ENCODE measurements at places on chromosomes 1 and 21.

GRCh38 chr1:1337793-1338147, 6.7 kb downstream of the TAS1R3 start:
- no peak for DNase-seq

DNA sequence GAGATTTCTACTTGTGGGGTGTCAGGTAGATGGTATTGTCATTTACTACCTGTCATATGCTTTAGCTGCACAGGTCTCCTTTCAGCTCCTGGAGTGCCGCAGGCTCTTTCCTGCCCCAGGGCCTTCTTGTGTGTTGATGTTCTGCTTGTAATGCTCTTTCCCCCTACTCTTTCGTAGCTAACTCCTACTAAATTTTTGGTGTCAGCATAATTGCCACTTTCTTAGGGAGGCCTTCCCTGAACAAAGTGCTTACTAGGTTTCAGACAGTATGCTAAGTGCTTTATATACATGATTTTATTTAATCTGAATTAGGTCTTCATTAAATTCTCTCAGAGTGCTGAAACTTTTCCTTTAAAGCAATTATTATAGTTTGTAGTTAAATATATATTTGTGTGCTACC, 4.8 kb upstream of the THEM4 start:
- no peak for DNase-seq

DNA sequence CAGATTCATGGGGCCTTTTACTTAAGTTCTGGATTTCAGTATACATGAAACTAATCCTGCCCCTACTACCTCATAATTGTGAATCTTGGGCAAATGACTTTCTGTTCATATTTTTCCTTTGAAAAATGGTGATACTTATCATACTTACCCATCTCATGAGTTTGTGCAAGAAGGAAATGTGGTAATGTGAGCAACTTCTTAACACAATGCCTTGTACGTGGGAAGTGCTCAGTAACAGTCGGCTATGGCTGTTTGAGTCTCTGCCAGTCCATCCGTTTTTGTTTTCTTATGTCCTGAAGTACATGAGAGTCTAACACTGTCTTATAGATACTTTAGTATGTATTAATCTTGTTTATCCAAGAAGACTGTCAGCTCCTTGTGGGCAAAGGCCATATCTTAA, 86.5 kb downstream of the PATJ start:
- DNase-seq: no peak

GRCh38 chr1:44246806-44247205, 33.5 kb downstream of the DMAP1 start:
- no peak for DNase-seq

DNA sequence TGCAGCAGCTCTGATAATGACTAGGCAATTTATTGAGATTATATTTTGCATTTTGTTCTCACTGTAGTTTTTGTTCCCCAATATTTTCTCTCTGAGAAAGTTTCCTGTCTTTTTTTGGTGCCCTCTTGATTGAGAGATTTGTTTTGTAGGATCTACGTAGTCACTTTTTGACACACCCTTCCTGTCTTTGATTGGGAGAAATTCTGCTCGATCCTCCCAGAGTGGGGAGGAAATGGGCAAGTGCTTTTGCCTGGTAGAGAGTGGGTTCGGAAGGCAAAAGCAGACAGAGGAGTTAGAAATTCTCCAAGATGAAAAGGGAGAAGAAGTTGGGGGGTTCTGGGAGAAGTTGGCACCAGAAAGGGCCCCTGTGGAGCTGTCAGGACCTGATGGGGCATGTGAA, 42.1 kb upstream of the SYT6 start:
- no peak for DNase-seq

- no peak for DNase-seq
These were observed 89.9 kb upstream of the JAK1 start for GRCh38 chr1:65056234-65056633.

GRCh38 chr1:212920896-212921295, 29.4 kb upstream of the VASH2 start:
- no peak for DNase-seq

DNA sequence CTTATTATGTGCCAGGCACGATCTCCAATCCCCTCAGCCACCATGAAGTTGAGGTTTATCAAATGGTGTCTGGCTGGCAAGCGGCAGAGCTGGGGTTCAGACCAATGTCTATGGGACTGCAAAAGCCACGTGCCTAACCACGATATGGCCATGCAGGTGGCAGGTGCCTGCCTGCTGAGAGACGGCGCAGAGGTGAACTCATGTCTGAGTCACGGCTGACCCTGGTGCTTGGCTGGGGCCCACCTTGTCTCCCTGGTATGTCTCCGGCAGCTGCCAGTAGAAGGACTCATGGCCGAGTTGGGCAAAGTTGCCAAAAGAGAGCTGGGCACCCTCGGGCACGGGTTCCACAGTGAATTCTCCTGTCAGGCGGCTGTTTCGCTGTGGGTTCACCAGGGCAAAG, 59.9 kb downstream of the LDLRAD2 start:
- DNase-seq: no peak

DNA sequence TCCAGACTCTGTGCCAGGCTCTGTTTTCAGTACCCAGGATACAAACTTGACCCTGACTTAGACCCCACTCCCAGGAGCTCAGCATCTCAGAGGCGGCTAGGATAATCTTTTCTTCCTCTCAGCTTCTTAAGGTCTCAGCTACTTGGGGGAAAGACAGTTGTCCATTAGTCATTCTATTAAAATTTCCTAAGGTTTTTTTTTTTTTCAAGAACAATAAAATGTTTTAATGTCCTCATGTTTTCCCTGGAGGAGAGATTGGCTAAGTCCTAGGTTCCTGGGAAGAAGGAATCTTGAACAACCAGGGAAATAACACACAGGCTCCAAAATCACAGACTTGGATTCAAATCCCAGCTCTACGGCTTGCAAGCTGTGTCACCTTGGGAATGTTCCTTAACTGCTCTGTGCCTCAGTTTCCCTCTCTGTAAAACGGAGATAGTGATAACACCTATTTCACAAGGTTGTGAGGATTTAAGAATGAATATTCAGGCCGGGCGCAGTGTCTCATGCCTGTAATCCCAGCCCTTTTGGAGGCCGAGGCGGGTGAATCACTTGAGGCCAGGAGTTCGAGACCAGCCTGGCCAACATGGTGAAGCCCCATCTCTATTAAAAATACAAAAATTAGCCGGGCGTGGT, 33.0 kb downstream of the CDK18 start:
- no peak for DNase-seq

DNA sequence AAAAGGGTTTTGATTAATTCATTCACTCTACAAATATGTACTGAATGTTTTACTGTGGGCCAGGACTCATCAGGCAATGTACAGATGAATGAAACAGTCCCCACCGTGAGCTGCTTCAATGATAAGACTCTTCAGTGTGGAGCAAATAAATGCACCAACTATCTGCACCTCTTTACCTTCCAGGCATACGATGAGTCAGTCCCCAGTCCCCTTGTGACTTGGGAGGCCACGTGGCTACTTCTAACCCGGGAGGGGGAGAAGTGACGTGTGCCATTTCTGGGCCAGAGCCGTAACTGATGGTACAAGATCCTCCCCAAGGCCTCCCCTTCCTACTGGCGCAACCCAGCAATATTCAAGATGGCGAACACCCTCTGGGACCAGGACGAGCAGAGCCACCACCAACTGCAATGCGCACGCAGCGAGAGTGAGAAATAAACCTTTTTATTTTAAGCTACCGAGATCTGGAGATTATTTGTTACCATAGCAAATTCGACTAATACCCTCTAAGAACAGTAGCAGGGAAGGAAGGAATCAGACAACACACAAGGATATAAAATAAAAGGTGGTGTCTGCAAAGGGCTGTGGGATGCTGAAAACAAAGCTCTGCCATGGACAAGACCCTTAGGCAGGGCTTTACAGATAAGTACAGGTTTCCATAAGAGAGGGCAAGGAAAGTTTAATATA, 74.5 kb downstream of the NPHP4 start:
- DNase-seq: no peak

DNA sequence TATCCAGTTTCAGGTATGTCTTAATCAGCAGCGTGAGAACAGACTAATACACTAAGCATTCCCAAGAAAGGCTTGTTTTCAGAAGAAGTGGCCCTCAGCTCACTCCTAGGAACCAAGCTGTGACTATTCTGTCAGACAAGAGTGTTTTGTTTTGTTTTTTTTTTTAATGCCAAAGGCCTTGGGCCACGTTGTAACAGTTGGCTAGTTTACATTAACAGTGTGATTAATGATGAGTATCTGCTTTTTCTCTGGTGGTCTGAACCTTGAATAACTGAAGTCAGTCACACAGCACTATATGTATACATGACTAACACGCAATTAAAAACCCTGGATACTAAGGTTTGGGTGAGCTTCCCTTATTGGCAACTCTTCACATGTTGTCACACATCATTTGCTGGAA, 21.9 kb downstream of the DPYD start:
- no peak for DNase-seq

DNA sequence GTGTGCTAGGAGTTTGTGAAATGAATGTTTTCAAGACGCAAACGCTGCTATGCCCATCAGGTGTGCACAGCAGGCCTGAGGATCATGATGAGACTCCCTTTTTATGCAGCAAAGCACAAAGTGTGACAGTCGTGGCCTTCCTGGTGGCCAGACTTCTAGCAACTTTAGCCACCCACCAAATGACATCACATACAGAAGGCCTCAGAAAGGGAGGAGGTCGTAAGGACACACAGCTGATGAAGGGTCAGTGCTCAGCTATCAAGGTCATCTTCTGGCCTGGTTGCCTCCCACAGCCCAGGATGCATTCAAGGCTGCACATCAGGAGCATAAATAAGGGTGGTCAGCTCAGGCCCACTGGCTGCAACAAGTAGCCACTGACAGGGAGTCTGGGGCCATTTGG, 36.6 kb downstream of the BMP8A start:
- no peak for DNase-seq

DNA sequence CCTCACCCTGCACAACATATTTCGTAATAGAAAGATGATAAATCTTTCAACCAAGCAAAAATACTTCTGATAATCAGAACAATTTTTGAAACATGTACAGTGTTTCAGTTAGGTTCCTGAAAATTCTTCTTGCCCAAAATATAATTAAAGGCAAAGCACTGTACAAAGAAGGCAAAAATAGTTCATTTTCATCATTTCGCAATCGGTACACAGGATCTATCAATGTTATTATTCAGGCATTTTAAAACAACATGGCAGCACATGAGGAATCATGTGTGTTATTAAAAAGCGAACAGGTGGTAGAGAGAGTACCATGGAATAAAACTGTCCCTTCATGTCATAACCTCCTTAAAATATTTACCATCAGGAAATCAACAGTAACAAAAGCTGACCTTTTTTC, 356.9 kb downstream of the DPYD start:
- DNase-seq: no peak

GRCh38 chr1:18642278-18643095, 11.8 kb downstream of the PAX7 start:
- DNase-seq: no peak

- DNase-seq: no peak
These were observed 47.6 kb downstream of the PKN2 start for GRCh38 chr1:88731475-88732269.

GRCh38 chr21:41529769-41530168, 21.8 kb upstream of the TMPRSS2 start:
- no peak for DNase-seq
